ENCODE measurements at places on chromosomes 7 and 10.
A peak's percentile ranks its signal among the peaks of the same experiment; 100 is the strongest.

GRCh38 chr7:141585592-141586510 lies 34.6 kb downstream of the AGK start:
- DNase-seq: peak; percentile 69

- DNase-seq: no peak
Measured at GRCh38 chr10:17049195-17049594, 80.4 kb downstream of the CUBN start.

DNA sequence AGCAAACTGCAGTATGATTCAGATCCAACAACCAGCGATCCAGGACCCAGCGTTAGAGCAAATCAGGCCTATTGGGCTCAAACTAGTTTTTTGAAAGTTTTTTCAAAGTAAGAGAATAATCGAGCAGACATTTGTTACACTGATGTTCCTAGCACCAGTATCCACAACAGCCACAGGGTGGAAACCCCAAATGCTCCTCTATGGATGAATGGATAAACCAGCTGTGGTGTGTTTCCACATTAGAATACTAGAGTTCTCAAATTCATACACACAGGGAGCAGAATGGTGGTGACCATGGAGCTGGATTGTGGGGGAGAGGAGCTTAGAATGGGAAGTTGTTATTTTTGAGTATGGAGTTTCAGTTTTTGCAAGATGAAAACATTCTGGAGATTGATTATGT lies 60.7 kb downstream of the PDIA4 start:
- DNase-seq: no peak

GRCh38 chr7:106824458-106824857 lies 40.6 kb upstream of the PIK3CG start:
- no peak for DNase-seq

DNA sequence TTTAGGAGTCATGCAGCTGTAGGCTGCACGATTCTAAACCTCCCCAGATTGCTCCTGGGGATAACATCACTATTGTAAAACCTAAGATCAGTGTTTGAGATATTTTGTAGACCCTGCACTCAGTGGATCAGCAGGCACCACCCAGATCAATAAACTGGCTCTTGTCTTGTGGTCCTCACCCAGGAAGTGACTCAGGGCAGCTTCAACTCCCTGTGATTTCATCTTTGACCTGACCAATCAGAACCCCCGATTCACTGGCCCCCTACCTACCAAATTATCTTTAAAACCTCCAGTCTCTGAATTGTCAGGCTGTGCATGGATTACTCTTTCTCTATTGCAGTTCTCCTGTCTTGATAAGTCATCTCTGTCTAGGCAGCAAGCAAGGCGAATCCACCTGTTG lies 25.7 kb downstream of the ARL5B start:
- DNase-seq: no peak

DNA sequence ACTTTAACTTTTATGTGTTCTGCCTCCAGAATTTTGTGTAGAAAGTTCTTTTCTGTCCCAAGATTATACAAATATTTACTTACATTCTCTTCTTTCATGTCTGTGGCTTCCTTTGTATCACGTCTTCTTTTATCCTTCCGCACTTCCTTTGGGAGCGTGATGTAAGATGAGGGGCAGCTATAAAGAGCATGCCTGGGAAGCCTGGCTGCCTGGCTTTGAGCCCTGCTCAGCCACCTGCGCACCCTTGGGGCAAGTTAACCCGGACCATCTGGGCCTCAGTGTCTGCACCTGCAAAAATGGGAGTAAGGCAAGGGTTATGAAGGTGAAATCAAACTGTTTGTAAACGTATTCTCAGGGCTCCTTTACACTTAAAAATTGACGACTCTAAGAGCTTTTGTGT lies 25.2 kb downstream of the PALD1 start:
- no peak for DNase-seq

DNA sequence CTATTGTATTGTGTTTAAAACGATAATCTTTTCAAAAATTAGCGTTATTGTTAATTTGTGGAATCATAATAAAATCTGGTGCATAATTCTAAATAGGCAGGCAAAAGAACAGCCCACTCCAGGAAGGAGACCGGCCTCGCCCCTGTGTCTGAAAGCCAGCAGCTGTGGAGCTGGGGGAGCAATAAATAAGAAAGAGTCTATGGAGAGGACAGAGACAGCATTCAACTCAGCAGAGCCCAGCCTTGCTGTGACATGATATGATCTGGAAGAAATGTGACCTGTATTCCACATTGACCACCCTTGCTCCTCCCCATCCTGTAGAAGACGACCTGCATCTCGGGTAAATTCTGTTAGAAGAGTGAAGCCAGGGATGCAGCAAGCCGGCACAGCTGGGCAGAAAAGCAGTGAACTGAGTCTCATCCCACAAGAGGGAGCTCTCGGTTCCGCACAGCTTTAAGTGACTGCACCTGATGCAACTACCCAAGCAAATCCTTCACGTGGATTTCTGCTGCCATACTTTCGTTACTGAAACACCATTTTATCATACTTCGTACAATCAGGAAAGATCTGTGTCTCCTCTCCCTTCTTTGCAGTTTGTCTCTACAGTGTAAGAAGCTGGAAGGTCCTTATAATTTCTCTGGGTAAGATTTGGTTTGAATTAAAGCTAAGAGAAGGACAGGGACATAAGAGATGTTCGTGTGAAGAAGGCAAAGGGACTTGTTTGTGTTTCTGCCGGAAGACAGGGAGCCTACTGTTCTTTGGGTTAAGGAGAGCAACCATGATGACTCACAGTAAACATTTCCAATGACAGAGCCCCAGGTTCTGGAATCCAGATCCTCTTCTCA lies 427.1 kb downstream of the GPAM start:
- DNase-seq: no peak

DNA sequence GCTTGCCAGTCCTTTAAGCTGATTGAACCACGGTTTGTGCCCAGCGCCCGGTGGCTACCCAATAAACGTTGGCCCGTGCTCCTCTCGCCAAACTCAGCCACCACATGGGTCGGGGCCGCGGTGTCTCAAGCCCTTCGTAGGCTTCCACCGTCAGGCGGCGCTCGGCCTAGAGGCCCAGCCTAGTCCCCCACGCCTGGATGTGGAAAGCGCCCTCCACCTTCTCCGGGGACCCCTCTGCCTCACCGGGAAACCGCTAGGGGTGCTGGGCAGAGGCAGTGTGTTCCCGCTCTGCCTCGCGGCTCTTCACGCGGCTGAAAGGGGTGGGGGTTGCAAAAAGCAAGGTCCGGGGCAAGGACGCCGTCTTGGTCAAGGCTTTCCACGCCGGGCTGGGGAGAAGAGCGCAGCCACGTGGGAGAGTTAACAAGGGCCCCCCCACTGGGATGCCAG lies 29.8 kb downstream of the LEP start:
- no peak for DNase-seq

- no peak for DNase-seq
Measured at GRCh38 chr10:132149917-132150316, 36.8 kb upstream of the DPYSL4 start.

- no peak for DNase-seq
Measured at GRCh38 chr7:69700331-69700730, 102.1 kb downstream of the AUTS2 start.

- no peak for DNase-seq
Measured at GRCh38 chr7:66748791-66749190, 8.3 kb downstream of the RABGEF1 start.

- no peak for DNase-seq
Measured at GRCh38 chr7:37645282-37646050, 38.1 kb upstream of the GPR141 start.

- DNase-seq: no peak
Measured at GRCh38 chr10:119973281-119973680, 80.8 kb downstream of the SEC23IP start.

DNA sequence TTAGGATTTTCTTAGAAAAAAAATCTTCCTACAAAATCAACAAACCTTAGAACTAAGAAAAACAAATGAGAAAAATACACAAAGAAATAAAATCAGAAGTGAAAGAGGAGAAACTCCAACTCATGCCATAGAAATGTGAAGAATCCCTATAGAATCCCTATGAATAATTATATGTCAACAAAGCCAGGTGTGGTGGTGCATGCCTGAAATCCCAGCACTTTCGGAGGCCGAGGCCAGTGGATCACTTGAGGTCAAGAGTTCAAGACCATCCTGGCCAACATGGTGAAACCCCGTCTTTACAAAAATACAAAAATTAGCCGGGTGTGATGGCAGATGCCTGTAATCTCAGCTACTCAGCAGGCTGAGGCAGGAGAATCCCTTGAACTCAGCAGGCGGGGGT lies 27.1 kb downstream of the ACSM6 start:
- no peak for DNase-seq

DNA sequence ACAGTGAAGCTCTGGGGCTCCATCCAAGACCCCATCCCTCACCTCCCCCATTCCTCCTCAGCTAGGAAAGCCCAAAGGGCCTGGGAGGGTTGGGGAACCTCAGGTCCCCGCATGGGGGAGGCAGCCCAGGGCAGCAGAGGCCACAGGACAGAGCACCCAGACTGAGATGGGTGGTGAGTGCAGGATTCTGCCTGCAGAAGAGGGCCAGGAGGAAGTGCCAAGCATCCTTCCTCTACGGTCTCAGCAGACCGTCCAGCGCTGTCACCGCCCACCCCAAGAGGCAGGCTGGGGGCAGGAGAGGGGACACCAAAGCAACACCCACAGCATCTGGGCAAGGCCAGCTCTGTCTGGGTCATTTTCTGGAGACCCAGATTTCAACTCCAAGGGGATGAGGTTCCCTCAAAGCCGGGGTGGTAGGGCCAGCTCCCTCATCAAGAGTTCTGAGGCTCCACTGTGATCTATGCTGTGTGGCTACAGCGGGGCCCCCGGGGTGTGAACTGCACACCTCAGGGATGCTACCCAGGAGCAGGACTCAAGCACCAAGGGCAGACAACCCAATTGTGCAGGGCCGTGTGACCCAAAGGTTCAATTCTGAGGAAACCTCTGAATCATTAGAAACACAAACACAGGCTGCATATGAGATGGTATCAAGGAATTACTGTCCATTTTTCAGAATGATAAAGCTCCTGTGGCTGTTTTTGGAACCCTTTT lies 46.8 kb downstream of the CAMK2B start:
- no peak for DNase-seq

- no peak for DNase-seq
Measured at GRCh38 chr7:73342645-73343044, 14.7 kb downstream of the FKBP6 start.

- DNase-seq: no peak
Measured at GRCh38 chr7:27102581-27103442, at the start of gene HOXA2. Gene HOXA2 (minus strand): TSS chr7:27102683. CDS start chr7:27102500, 183 bp downstream.

DNA sequence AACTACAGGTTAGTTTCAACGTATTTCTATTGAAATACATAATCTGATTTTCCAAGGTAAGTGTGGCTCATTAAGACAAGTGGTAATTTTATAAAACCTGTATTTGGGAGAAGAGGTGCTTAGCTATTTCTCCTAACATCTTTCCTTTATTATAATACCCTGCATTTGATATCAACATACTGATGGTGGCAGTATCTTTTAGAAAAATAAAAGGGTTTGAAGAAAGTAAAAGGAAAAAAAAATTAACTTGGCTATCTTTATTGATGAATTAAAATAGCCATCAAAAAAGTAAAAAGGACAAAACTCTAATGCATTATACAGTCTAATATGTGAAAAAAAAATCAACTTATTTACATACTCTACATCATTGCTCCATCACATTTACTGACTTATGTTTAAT lies 68.0 kb downstream of the NRBF2 start:
- DNase-seq: no peak

Data from stimulated activated CD8-positive, alpha-beta memory T cell treated with anti-CD3 and anti-CD28 coated beads, Interleukin-7, amount 100 ng/mL, for 48 hours (primary cell).